ENCODE measurements at places on chromosomes 1 and 21.

- DNase-seq = no peak
These were observed 12.2 kb downstream of the ZDHHC18 start for GRCh38 chr1:26838474-26839338.

DNA sequence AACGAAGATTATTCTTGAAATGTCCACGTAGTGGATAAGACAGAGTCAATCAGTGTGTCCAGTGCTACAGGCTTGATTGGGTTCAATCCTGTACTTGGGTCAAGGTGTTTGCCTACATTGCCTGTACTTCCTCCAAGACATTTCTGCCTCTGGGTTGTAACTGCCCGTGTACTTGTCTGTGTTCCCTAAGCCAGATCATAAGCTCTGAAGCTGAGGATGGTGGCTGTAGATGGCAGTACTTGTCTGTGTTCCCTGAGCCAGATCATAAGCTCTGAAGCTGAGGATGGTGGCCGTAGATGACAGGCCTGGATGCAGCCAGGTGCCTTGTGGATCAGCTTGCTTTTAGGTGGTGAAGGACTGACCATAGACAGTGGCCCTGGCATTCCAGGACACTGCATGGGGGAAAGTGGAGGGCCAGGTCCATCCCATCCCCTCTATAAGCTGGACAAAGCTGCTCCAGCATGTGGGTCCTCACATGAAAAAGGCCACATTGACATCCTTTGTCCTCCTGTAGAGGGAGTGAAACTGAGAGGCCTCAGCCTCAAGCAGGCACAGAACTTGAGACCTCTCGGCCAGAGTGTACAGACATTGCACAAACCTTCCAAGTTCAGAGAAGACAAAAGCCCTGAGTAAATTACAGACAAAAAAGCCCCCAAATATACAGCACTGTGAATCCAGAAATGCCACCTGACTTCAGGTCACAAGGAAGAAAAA, 2.0 kb upstream of the SRM start:
- DNase-seq = no peak

DNA sequence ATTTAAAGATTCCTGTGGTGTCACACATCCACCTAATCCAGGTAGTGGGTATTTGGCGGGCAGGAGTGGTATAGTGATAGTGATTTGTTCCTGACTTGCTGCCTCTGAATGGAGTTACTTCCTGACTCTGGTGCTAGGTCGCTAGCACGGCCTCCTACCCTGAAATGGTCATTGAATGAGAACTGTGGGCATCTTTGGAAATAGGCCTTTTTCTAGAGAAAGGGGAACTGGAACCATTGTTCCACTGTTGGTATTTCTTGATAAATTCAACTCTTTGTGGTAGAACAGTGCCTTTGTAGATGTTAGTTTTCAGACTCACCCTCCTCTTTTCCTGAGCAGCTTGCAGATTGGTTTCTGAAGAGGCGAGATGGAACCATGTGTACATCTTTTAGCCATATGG, 1.5 kb downstream of the QSOX1 start:
- DNase-seq = no peak

DNA sequence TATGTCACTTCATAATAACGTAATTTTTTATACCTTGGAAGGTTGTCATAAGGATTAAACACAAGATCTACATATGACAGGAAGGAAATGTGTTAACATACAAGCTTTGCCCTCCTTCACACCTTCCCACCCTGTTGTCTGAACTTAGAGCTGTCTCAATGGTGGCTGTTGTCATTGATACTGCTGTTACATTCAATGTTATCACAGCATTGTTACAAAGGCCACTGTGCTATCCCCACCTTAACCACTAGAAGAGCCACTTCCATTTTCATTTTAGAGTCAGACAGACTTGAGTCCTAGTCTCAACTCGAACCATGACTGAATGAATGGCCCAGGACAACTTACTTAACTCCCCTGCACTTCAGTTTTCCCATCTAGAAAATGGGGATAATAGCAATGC, 31.2 kb downstream of the TAS1R2 start:
- DNase-seq = no peak

- no peak for DNase-seq
These were observed 10.8 kb upstream of the CFHR1 start for GRCh38 chr1:196808529-196809235.

GRCh38 chr1:187838335-187839293, 1009.9 kb downstream of the PLA2G4A start:
- no peak for DNase-seq

DNA sequence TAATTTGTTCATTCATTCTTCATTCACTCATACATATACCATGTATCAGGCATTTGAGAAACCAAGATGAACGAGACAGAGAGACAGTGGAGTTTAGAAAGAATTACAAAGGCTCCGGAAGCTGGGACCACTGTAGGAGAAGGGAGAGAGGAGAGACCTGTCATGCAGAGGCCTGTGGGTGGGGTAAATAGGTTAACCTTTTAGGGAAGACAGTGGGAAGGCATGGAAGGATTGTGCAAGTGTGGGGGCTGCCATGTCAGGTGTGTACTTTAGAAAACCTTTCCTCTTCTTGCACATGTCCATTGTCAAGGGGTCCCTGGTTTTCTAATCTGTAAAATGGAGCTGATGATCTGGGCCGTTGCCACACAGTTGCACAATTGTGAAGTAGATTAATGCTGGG, 44.2 kb upstream of the POU3F1 start:
- no peak for DNase-seq

- no peak for DNase-seq
These were observed 16.3 kb downstream of the SPATA46 start for GRCh38 chr1:162360237-162360873.

GRCh38 chr21:33747420-33747819, 105.1 kb downstream of the ITSN1 start:
- DNase-seq = no peak

GRCh38 chr1:193566735-193567134, 380.3 kb upstream of the B3GALT2 start:
- DNase-seq = no peak

- DNase-seq = no peak
These were observed 19.1 kb downstream of the ASTN1 start for GRCh38 chr1:177145106-177146070.

DNA sequence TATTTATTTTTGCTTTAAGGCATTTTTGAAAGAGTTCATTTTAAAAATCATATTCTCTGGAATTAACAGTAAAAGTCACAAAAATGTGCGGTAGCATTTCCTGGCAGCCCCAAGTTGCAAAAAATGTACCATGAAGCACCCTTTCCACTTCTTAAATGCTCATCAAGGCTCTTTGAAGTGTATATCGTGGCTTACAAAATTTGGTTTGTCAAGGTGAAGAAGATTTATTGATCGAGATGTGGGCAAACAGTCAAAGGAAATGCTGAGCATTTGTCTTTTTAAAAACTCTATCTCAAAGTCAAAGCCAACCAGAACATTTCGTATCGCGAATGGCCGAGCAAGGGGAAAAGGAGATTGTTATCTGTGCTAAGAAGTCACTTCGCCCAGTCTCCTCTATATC, 277.5 kb upstream of the KAZN start:
- no peak for DNase-seq

- DNase-seq = no peak
These were observed 199.4 kb downstream of the FOXD2 start for GRCh38 chr1:47637111-47637685.

- no peak for DNase-seq
These were observed 36.4 kb downstream of the PDC start for GRCh38 chr1:186424539-186424938.

Measured in DMS 273 treated with DMSO at 0.1 percent for 48 hours (cell line).